ENCODE measurements at places on chromosomes 3 and 15. TPM values are rescaled to one million over a fixed set of nuclear protein-coding genes. Genes with fewer than 3 reads are reported as not detected.

GRCh38 chr15:48112242-48112641 lies 8.5 kb upstream of the SLC24A5 start:
- H3K4me3 ChIP-seq = no peak overlapping the region
- DNase-seq = peak; percentile 44
- no peaks in the 10 kb centered on the region for H3K27me3 ChIP-seq
- H3K4me1 ChIP-seq = peaks cover 3% of the 10 kb centered on the region

Gene GPR176
- polyA plus RNA-seq = 2.9 TPM

GRCh38 chr3:47324278-47324865 lies 41.6 kb downstream of the KLHL18 start:
- H3K27ac ChIP-seq = no peak overlapping the region
- H3K36me3 ChIP-seq = peaks cover 32% of the 10 kb centered on the region
- no peaks in the 10 kb centered on the region for H3K27me3 ChIP-seq
- DNase-seq = no peak
- H3K4me1 ChIP-seq = no peaks in the 10 kb centered on the region
- no peak overlapping the region for H3K4me3 ChIP-seq

- no peak overlapping the region for H3K27ac ChIP-seq
- no peaks in the 10 kb centered on the region for H3K27me3 ChIP-seq
- no peaks in the 10 kb centered on the region for H3K36me3 ChIP-seq
Observed at GRCh38 chr3:155957412-155957880, 87.0 kb downstream of the GMPS start.

GRCh38 chr3:110157221-110157620 lies 819.9 kb upstream of the DPPA4 start:
- no peak overlapping the region for H3K27ac ChIP-seq
- H3K4me1 ChIP-seq = no peaks in the 10 kb centered on the region
- H3K27me3 ChIP-seq = no peaks in the 10 kb centered on the region
- H3K4me3 ChIP-seq = no peak overlapping the region

GRCh38 chr3:150235799-150236198 lies 172.3 kb upstream of the TSC22D2 start:
- no peak overlapping the region for H3K4me3 ChIP-seq
- H3K36me3 ChIP-seq = no peaks in the 10 kb centered on the region
- no peak overlapping the region for H3K27ac ChIP-seq
- H3K4me1 ChIP-seq = peaks cover 5% of the 10 kb centered on the region

Gene IQCF5
- polyA plus RNA-seq = not detected

DNA sequence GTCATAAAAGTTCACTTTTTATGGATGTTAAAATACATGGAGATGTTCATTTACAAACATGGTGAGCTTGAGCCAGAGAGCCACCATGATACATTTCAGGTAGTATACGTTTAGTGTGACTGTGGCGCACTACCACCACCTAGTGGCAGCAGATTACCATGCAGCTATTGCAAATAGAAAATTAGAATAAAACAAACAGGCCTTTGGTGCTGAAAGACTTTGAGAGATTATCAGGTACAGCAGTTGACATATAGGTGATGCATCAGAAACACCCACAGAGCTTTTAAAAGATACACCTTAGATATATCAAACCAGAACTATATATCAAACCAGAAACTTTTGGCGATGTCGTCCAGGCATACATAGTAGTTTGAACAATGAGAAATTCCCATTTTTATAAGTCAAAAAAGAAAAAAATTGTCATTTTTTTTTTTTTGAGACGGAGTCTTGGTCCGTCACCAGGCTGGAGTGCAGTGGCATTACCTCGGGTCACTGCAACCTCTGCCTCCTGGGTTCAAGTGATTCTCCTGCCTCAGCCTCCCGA lies 42.0 kb upstream of the ICE2 start:
- peak; percentile 71 for DNase-seq
- H3K27me3 ChIP-seq = no peaks in the 10 kb centered on the region
- no peak overlapping the region for H3K4me3 ChIP-seq
- no peaks in the 10 kb centered on the region for H3K36me3 ChIP-seq
- H3K4me1 ChIP-seq = no peaks in the 10 kb centered on the region

Gene KY
- polyA plus RNA-seq = 0.69 TPM

Gene DOCK3
- 0.49 TPM for polyA plus RNA-seq

Gene NANOGP8
- polyA plus RNA-seq = not detected

- no peaks in the 10 kb centered on the region for H3K36me3 ChIP-seq
- no peak overlapping the region for H3K4me3 ChIP-seq
- no peak overlapping the region for H3K27ac ChIP-seq
- H3K4me1 ChIP-seq = no peaks in the 10 kb centered on the region
- H3K27me3 ChIP-seq = no peaks in the 10 kb centered on the region
- no peak for DNase-seq
Observed at GRCh38 chr3:8851703-8852102, 82.3 kb upstream of the OXTR start.

DNA sequence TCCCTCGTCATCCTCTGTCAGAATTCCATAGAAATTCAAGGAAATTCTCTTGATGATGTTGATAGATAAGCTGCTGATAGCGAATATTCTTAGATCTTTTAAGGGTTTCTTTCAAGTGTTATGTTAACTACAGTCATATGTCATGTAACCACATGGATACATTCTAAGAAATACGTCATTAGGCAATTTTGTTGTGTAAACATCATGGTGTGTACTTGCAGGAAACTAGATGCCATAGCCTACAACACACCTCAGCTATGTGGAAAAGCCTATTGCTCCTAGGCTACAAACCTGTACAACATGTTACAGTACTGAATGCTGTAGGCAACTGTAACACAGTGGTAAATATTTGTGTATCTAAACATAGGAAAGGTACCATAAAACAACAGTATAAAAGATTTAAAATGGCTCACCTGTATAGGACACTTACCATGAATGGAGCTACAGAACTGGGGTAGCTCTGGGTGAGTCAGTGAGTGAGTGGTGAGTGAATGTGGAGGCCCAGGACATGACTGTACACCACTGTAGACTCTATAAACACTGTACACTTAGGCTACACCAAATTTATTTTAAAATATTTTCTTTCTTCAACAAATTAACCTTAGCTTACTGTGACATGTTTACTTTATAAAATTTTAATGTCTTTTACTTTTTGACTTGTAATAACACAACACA lies 34.6 kb downstream of the GLDN start:
- no peak overlapping the region for H3K4me3 ChIP-seq
- no peak overlapping the region for H3K27ac ChIP-seq
- no peaks in the 10 kb centered on the region for H3K27me3 ChIP-seq
- no peaks in the 10 kb centered on the region for H3K4me1 ChIP-seq

Gene PTPRG
- 9.2 TPM for polyA plus RNA-seq

DNA sequence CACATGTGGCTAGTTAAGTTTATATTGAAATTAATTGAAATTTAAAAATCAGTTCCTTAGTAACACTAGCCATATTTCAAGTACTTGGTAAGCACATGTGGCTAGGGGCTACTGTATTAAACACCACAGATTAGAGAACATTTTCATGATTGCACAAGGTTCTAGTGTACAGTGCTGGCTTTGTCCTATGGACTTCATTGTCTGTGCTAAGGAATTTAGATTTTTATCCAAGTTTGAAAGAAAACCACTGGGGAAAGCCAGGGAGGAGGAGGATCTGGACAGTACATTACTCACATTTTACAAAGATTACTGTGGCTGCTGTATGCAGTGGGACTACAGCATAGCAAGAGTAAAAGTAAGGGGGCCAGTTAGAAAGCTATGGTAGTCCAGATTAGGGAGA lies 13.9 kb downstream of the STAC start:
- H3K4me3 ChIP-seq = no peak overlapping the region
- no peaks in the 10 kb centered on the region for H3K4me1 ChIP-seq
- H3K27ac ChIP-seq = no peak overlapping the region
- no peaks in the 10 kb centered on the region for H3K36me3 ChIP-seq

GRCh38 chr3:173913974-173914421 lies 516.5 kb downstream of the NLGN1 start:
- no peak overlapping the region for H3K27ac ChIP-seq
- no peak overlapping the region for H3K4me3 ChIP-seq
- no peaks in the 10 kb centered on the region for H3K27me3 ChIP-seq

DNA sequence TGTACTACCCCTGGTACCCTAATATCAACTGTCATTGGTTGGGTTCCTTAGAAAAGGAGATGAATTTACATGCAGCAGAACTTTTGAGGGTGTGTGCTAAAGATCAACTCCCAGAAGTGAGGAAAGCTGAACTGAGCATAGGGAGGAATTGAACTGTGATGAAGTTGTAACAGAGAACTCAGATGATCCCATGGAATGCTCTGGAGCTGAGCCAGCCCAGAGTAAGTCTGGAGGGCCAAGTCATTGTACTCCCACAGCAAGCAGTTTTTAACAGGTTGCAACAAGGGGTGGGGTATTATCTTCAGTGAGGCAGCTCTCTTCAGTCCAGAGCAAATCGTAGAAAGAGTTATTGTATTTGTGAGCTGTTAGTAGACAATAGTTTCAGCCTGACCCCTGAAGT lies 572.3 kb downstream of the PYDC2 start:
- H3K36me3 ChIP-seq = no peaks in the 10 kb centered on the region
- no peak overlapping the region for H3K4me3 ChIP-seq
- H3K27ac ChIP-seq = no peak overlapping the region
- no peaks in the 10 kb centered on the region for H3K27me3 ChIP-seq
- DNase-seq = no peak
- no peaks in the 10 kb centered on the region for H3K4me1 ChIP-seq

Gene NAALADL2
- 2.0 TPM for polyA plus RNA-seq

Gene HYKK
- 14.3 TPM for polyA plus RNA-seq
